ENCODE measurements at places on chromosomes 5 and 9.

DNA sequence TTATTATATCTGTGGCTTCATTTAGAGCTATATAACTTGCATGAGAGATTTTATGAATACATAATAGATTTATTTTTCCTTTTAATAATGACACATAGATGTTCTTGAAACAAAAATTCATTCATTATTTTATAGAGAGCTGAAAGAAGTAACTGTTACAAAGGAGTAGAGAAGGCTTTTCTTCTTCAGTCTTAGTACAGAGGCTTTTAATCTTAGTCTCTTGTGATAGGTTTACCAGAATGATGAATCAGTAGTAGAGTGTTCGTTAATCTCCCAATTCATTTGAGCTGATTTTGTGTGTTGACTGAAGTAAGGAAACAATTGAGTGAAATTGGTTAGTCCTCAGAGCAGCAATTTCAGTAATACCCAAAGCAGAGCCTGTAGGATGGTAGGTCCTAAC is 1284.1 kb upstream of the ACO1 start:
- no peak for DNase-seq

DNA sequence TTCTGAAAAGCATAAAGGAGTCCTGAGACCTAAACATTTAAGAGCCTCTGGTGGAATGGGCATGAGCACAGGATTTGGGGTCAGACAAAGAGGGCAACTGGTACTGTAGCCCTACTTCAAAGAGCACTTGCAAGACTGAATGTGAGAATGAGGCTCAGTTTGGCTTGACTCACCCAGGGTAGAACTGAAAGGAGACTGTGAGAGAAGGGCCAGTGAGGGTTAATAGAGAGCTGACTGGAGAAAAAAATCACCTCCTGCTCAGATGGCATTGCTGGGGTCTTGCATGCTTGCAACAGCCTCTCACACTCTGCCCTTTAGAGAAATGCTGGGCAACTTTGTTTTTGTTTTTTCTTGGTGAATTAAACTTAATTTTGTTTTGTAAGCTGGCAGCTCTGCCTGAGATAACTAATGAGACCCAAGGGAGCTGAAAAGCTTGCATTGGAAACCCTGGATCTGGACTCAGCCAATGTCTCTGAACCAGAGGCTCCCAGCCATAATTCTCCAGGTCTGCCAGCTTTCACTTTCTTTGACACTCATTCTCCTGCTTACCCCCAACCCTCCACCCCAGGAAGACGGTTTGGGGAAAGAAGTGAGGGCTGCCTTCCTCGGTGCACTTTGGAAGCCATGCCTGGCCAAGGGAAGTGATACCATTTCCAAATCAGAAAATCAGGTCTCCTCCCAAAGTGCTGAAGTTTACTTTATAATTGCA is 161.1 kb upstream of the PANK3 start:
- DNase-seq: no peak

DNA sequence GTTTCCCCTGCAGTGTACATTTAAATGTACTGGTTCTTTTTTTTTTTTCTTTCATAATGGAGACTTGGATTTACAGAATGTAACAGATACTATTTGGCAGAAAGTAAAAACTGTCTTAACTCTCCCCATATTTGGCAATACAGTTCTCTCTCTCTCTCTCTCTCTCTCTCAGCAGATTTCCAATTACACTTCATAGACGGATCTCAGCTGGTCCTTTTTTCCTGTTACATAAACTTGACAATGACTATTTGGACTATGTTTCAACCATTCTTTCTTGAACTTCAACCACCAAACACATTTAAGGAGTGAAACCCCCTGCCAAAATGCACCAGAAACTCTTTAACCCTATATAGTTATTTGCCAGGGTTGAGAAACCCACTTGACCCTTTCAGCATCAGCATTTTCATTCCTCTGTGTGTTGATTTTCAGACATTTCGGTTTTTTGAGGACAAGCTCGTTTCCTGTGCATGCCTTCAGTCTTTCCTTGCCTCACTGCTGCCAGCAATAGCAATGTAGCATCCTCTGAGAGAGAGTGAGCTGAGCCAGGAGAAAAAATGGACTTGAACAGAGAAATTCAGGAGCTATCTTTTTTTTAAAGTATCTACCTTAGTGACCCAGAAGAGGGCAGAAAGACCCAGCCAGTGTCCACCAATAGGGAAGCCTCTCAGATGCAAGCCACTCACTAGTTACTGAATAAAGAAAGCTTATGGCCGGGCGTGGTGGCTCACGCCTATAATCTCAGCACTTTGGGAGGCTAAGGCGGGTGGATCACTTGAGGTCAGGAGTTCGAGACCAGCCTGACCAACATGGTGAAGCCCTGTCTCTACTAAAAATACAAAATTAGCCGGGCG is 26.0 kb upstream of the GNA14 start:
- DNase-seq: peak; percentile 26

GRCh38 chr9:130987738-130988399 is 21.1 kb upstream of the LAMC3 start:
- no peak for DNase-seq

DNA sequence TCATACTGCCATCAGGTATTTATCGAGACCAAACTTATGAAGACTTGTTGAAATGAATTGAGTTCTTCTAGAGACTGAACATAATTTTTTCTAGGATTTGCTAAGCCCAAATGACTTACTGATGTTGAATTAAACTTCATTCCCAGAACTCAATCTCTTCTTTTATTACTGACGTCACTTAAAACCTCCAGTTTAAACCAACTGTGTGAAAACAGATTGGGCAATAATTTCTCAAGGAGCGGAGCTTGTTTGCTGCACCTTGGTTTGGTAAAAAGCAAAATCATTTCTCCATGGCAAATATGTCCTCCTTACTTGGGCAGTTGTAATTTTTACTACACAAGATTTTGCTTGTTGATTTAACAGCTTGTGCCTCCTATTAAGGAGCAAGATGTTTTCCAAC is 37.4 kb downstream of the CFAP90 start:
- DNase-seq: no peak

GRCh38 chr9:83701769-83702168 is 6.0 kb downstream of the UBQLN1 start:
- peak; percentile 93 for DNase-seq

- no peak for DNase-seq
These were observed 475.1 kb downstream of the TMEM232 start for GRCh38 chr5:110251366-110251765.

GRCh38 chr9:127878652-127879390 is 1.3 kb upstream of the AK1 start:
- DNase-seq: no peak
